ENCODE measurements at places on chromosomes 2 and 18.
A peak's percentile ranks its signal among the peaks of the same experiment; 100 is the strongest.

- H3K4me3 ChIP-seq: no peak overlapping the region
- H3K4me1 ChIP-seq: peaks cover 2% of the 10 kb centered on the region
- no peak overlapping the region for H3K27ac ChIP-seq
These were observed 104.2 kb downstream of the GBX2 start for GRCh38 chr2:236063994-236064393.

DNA sequence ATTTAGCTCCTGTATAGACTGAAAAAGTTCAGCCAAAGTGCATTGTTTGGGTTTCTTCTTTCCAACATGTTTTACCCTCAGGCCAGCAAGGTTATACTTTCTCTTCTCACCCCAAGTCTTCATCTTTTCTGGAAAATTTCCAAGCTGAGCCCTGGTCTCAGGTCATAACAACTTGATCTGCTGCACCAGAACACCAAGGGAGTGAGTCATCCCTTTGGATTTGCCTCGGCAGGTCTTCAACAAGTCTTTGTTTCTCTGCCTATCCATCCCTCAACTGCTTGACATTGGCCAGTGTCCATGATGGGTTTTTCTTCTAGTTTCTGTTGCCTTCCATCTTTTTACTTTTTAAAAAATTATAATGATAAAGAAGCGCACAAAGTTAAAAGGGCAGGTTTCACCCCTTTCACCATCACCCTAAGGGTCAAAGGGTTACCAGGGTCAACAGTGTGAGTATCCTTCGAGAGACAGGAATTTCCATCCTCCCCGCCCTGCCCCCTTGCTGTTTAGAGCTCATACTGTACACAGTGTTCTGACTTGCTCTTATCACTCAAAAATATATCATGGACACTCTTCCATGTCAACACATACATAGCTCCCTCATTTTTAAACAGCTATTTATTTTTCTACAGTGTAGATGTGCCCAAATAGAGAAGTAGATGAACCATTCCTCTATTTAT lies 5.7 kb upstream of the SPATS2L start:
- DNase-seq: no peak
- peaks cover 2% of the 10 kb centered on the region for H3K4me1 ChIP-seq
- H3K27me3 ChIP-seq: no peaks in the 10 kb centered on the region
- H3K27ac ChIP-seq: no peak overlapping the region
- H3K4me3 ChIP-seq: no peak overlapping the region

DNA sequence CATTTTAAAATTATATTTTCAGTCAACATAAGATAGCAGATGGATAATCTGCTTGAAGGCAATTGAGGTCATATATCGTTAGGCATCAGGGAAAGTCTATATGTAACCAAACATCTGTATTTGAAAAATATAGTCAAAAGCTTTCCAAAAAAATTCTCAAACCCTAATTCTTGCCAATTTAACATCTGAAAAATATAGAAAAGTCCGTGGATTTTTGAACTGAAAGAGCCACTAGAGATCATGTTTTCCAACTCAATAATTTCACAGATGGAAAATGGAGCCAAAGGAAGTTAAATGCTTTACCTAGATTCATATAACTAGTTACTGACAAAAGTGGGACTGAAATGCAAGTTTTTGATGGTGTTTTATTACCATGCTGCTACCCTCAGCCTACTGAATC lies 185.1 kb upstream of the ZNF804A start:
- H3K27me3 ChIP-seq: no peaks in the 10 kb centered on the region
- H3K27ac ChIP-seq: no peak overlapping the region
- no peaks in the 10 kb centered on the region for H3K36me3 ChIP-seq
- no peak for DNase-seq

DNA sequence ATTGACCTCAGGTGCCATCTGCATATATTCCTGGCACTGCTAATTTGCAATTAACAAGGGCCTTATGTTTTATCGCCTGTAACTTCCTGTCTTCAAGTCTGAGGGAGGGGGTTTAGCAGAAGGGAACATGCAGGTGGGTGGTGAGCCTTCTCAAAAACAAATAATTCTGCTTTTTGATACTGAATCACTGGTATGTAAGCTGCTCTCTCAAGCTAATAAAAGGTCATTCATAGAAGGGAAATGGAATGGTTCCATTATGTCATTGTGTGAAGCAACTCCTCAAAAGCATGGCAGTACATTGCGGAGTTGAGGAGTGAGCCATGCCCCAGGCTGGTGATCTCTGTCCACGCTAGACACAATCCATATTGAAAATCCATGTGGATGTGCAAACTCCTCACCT lies 414.8 kb upstream of the ID2 start:
- H3K4me3 ChIP-seq: no peak overlapping the region
- DNase-seq: no peak
- H3K36me3 ChIP-seq: no peaks in the 10 kb centered on the region
- H3K27ac ChIP-seq: no peak overlapping the region
- no peaks in the 10 kb centered on the region for H3K27me3 ChIP-seq

- H3K4me3 ChIP-seq: no peak overlapping the region
- no peak for DNase-seq
- H3K36me3 ChIP-seq: no peaks in the 10 kb centered on the region
- H3K4me1 ChIP-seq: no peaks in the 10 kb centered on the region
- no peaks in the 10 kb centered on the region for H3K27me3 ChIP-seq
These were observed 200.4 kb downstream of the MREG start for GRCh38 chr2:215812966-215813365.

GRCh38 chr2:216757532-216757931 lies 62.2 kb upstream of the IGFBP5 start:
- no peak overlapping the region for H3K27ac ChIP-seq
- H3K4me1 ChIP-seq: peaks cover 5% of the 10 kb centered on the region
- no peaks in the 10 kb centered on the region for H3K27me3 ChIP-seq
- no peak for DNase-seq
- no peaks in the 10 kb centered on the region for H3K36me3 ChIP-seq

DNA sequence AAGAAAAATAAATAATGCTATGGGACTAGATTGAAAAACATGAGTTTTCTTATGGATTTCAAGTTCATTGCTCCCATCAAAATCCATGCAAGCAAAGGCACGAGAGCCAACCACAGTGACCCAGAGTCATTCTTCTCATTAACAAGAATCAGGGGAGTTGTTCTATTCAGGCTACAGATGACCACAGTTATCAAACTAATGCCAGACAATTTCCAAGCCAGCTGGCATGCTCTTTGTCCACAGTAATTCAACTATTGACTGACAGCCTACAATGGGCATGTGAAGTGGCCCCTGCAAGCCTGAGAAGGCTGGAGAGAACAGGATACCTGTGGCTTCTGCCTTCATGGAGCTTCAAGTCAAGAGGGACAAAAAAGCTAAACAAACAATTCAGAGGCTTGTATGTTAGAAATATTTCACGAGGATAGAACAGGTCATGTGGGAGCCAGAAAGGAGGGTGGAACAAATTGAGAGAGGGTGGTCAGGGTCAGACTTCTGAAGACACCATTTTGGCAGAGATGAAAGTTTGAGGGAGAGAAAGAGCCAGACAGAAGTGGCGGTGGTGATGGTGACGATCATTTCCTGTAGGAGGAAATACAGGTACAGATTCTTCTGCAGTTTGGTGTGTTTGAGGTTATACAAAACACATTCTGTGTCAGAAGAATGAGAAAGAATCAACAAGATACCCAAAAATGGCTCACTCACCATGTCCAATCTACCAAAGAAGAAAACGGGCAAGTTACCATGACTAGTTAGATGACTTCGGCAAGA lies 732.4 kb downstream of the RNF144A start:
- peaks cover 3% of the 10 kb centered on the region for H3K4me1 ChIP-seq
- H3K27me3 ChIP-seq: no peaks in the 10 kb centered on the region
- DNase-seq: no peak

DNA sequence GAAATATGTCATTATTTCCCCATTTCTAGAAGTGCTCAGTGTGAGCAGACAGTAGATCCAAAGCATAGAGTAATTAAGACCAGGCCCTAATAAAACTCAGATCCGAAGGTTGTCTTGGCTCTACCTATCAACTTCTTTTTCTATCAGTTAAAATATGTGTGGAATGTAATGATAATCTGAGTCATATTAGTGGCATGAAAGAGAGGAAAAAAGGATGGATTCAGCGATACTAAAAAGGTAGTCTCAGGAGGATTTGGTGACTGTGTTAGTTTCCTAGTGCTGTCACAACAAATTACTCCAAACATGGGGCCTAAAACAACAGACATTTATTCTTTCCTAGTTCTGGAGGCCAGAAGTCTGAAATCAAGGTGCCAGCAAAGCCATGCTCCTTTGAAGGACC lies 103.7 kb upstream of the NABP1 start:
- H3K4me1 ChIP-seq: no peaks in the 10 kb centered on the region
- H3K27ac ChIP-seq: no peak overlapping the region
- H3K36me3 ChIP-seq: no peaks in the 10 kb centered on the region
- no peak overlapping the region for H3K4me3 ChIP-seq
- H3K27me3 ChIP-seq: no peaks in the 10 kb centered on the region
- DNase-seq: no peak

- DNase-seq: no peak
- no peaks in the 10 kb centered on the region for H3K36me3 ChIP-seq
- no peaks in the 10 kb centered on the region for H3K27me3 ChIP-seq
- H3K4me1 ChIP-seq: no peaks in the 10 kb centered on the region
These were observed 100.7 kb downstream of the ANKRD44 start for GRCh38 chr2:197209742-197210408.

- no peak overlapping the region for H3K4me3 ChIP-seq
- no peak for DNase-seq
- H3K27me3 ChIP-seq: no peaks in the 10 kb centered on the region
- peaks cover 3% of the 10 kb centered on the region for H3K36me3 ChIP-seq
These were observed 70.1 kb downstream of the OXER1 start for GRCh38 chr2:42693688-42694479.

DNA sequence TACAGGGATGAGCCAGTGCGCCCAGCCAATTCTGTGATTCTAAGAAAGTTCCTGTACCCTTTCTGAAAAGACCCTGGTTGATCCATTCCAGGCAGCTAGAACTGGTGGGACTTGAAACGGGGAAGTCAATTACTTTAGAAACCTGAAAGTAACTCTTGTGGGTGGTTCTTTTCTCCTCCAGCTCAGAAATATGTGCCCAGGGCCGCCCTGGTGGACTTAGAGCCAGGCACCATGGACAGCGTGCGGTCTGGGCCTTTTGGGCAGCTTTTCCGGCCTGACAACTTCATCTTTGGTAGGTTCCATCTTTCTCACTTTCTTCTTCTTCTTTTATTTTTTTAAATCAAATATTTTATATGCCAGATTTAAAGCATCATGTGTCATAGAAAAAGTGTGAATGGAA lies 2.7 kb downstream of the TUBB6 start:
- no peak for DNase-seq
- H3K4me3 ChIP-seq: no peak overlapping the region

GRCh38 chr2:129872446-129872845 lies 107.0 kb upstream of the RAB6C start:
- H3K27ac ChIP-seq: no peak overlapping the region
- H3K36me3 ChIP-seq: no peaks in the 10 kb centered on the region
- peaks cover 3% of the 10 kb centered on the region for H3K4me1 ChIP-seq
- no peaks in the 10 kb centered on the region for H3K27me3 ChIP-seq

DNA sequence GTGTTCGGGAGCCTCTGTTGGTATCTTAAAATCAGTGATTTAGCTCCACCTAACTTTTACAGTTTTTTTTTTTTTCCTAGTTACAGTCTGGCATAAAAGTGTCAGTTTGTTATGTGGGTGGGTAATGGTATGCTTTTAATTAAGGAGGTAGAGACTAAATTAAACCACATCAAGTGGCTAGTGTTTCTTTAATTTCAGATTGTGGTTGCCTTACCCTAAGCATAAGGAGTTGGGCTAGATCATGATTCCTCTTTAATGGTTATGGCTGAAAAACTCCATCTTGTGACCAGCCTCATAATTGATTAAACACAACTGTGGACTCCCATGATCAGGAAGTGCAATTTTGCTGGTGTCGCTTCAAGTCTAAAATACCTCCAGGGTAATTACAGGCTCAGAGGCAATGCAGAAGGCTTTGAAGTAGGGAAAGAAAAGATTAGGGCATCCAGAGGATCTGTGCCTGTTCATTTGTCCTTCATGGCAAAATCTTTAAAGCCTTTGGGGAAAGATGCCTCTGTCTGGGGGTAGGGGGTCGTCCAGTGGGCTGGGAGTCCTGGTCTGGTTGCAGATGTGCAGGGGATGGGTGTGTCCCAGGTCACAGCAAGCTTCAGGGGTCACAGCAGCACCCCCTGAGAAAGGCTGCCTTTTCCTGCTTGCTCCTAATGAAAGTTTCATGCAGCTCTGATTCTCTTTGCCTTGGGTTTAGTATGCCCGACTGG lies 579.2 kb downstream of the BCL11A start:
- H3K27me3 ChIP-seq: no peaks in the 10 kb centered on the region
- no peak for DNase-seq
- H3K4me3 ChIP-seq: no peak overlapping the region
- H3K36me3 ChIP-seq: no peaks in the 10 kb centered on the region

DNA sequence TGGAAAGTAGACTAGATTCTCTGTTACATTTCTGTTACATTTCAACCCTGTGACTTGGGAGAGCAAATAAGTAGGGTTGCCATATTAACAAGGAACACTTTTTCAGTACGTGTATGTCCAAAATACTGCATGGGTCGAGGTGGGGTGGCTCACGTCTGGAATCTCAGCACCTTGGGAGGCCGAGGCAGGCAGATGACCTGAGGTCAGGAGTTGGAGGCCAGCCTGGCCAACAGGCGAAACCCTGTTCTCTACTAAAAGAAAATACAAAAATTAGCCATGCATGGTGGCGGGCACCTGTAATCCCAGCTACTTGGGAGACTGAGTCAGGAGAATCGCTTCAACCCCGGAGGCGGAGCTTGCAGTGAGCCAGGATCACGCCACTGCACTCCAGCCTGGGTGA lies 11.2 kb downstream of the SLC66A3 start:
- H3K27ac ChIP-seq: no peak overlapping the region
- H3K4me3 ChIP-seq: no peak overlapping the region
- H3K36me3 ChIP-seq: no peaks in the 10 kb centered on the region
- H3K27me3 ChIP-seq: no peaks in the 10 kb centered on the region

- DNase-seq: peak; percentile 58
- no peak overlapping the region for H3K27ac ChIP-seq
- no peaks in the 10 kb centered on the region for H3K27me3 ChIP-seq
- no peaks in the 10 kb centered on the region for H3K4me1 ChIP-seq
These were observed 56.1 kb upstream of the SLC35G4 start for GRCh38 chr18:11553098-11553940.

GRCh38 chr2:19244460-19245363 lies 113.7 kb downstream of the OSR1 start:
- no peaks in the 10 kb centered on the region for H3K4me1 ChIP-seq
- H3K36me3 ChIP-seq: no peaks in the 10 kb centered on the region
- no peak overlapping the region for H3K27ac ChIP-seq
- H3K27me3 ChIP-seq: no peaks in the 10 kb centered on the region

DNA sequence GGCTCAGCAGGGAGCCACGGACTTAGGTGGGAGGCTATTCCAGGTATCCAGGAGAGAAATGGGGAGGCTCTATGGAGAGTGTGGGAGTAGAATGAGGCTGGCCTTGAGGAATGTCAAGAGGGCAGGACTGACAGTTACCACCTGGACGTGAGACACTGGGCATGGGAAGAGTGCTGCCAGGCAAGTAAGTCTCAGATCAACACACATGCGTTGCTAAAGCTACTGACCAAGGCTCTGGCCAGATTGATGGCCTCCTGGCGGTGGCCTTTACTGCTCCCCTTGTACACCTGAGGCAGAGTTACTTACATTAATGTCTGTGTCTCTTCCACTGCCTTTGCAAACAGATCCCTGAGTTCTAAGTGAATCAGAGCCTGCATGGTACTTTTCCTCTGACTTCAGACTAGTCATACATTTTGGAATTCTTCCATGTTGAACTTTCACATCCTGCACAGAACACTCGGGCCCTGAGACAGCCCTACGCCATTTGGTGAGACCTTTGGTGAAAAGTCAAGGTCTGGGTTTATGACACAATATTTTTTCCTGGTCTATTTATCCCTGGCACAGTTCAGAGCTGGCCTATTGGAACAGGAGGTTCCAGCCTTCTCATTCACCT lies 398.8 kb upstream of the TRIB2 start:
- H3K27me3 ChIP-seq: no peaks in the 10 kb centered on the region
- no peaks in the 10 kb centered on the region for H3K36me3 ChIP-seq
- H3K4me1 ChIP-seq: peaks cover 11% of the 10 kb centered on the region
- DNase-seq: no peak
